ENCODE measurements at places on chromosomes 11 and 22.

GRCh38 chr11:75532200-75533048 lies 6.7 kb upstream of the GDPD5 start:
- DNase-seq, result peak; percentile 33

GRCh38 chr11:93536101-93536861 lies 6.9 kb downstream of the SMCO4 start:
- no peak for DNase-seq

GRCh38 chr11:16356761-16357393 lies 531 bp upstream of the SOX6 start:
- no peak for DNase-seq

GRCh38 chr11:13717331-13717730 lies 48.9 kb downstream of the FAR1 start:
- peak; percentile 25 for DNase-seq

GRCh38 chr11:26985943-26986342 lies 8.0 kb upstream of the FIBIN start:
- no peak for DNase-seq

DNA sequence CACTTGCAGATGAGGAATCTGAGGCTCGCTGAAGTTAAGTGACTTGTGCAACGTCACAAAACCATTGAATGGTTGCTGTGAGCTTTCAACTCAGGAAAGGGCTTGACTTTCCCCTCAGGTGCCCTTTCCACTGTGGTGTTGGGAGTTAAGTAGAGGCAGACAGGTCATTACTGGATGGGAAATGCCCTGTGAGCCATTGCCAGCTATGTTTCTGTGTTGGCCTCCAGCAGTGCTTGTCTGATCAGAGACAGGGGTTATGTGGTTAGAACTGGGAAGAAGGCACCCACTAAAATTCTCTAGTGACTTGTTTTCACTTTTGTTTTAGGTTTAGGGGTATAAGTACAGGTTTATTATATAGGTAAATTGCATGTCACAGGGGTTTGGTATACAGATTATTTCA lies 96.6 kb downstream of the FDX1 start:
- DNase-seq, result no peak

- no peak for DNase-seq
Observed at GRCh38 chr11:115691030-115691429, 186.8 kb upstream of the CADM1 start.

DNA sequence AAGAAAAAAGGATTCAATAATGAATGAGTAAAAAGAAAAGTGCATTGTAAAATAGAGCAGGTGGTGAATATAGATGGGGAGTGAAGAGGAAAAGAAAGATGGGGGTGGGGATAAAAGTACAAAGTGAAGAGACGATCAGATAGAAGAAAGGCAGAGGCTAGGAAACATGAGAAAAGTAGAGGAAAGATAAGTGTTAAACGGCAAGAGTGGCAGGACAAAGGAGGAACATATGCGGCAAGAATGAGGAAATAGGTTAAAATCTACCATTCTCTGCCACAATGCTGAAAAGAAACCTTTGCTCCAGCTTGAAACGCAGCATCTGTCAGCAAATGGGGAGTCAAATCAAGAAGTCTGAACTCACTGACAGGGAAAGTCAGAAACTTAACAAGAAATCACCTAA lies 6.8 kb downstream of the FUT4 start:
- no peak for DNase-seq

GRCh38 chr11:797296-798092 lies 587 bp downstream of the SLC25A22 start:
- DNase-seq, result peak; percentile 81

DNA sequence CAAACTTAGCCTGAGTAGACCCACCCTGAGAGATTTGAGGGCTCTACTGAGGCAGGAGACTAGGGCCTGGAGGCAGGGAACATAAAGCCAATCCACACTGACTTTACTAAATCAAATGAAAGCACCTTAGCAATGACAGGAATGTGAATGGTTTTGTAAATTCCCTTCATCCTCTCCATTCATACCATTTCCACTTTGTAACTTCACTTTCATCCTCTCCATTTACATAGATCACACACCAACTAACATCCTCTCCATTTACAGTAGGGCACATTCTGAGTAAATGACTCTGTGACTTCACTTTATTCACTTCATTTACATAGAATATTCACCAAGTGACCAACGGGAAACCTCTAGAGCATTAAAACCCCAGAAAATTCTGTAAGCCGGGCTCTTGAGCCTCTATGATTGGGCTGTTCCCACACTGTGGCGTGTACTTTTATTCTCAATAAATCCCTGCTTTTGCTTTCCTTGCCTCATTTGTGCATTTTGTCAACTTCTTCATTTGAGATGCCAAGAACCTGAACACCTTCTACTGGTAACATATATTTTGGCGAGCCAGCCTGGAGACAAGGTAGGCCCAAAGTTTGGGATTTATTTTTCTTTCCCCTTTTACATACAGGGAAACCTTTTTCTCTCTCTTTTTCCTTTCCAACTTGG lies 82.9 kb downstream of the PIWIL4 start:
- no peak for DNase-seq

- DNase-seq, result no peak
Observed at GRCh38 chr11:120063686-120064340, 74.1 kb downstream of the TRIM29 start.

GRCh38 chr11:34633640-34633989 lies 12.7 kb downstream of the EHF start:
- no peak for DNase-seq

DNA sequence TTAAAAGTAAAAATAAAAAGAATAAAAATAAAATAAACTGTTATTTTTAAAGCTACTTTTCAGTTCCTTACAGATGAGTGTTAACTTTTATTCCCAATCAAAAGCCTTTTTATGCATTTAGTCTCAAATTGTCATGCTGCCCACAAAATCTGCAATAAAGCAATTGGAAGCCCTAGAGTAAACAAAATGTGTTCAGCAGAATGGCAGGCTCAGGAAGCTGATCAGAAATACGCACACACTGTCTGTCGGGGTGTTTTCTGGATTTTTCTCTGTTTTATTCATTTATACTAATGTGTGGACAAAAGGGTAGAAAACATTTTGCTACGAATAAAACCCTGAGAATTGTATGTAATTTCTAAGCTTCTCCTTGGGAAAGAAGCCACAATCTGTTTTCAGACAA lies 162.8 kb downstream of the RCN1 start:
- DNase-seq, result no peak

GRCh38 chr11:134755535-134755934 lies 343.5 kb upstream of the B3GAT1 start:
- DNase-seq, result no peak

GRCh38 chr11:940496-941135 lies 14.9 kb downstream of the AP2A2 start:
- DNase-seq, result no peak

GRCh38 chr11:81005595-81005994 lies 1564.8 kb upstream of the TENM4 start:
- peak; percentile 95 for DNase-seq

- DNase-seq, result no peak
Observed at GRCh38 chr22:49431551-49431950, 396.1 kb downstream of the BRD1 start.

DNA sequence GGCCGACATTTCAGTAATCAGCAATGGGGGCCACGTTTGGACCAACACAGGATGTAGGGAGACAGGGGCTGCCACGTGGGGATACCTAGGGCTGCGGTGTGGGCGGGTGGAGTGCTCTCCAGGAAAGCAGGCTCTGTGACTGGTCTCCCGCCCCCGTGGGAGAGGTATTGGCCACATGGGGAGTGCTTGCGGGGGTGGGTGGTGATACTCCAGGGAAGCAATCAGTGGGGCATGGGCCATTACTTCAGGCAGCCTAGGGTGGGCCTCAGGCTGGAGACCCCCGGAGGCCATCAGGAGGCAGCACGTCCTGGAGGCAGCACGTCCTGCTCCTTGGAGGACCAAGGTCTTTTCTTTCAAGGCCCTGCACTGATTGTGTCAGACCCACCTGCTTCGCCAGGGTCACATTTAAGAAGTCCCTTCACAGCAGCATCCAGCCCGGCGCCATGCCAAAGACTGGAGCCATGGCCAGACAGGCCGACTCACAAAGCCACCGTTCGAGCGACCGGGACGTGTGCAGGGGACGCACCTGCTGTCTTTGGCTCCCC lies 3.0 kb upstream of the MUC2 start:
- DNase-seq, result no peak

DNA sequence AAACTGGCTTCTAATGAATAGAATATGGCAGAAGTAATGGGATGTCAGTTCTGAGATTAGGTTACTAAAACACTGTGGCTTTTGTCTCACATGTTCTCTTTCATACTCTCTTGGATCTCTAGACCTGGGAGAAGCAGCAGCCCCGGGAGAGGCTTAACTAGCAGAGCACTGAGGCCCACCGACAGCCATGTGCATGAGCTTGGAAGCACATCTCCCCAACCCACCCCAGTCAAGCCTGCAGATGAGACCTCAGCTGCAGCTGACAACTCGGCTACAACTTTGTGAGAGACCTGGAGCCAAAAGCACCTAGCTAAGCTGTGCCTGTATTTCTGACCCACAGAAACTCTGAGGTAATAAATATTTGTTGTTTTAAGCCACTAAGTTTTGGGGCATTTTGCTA lies 100.8 kb downstream of the TRIM29 start:
- no peak for DNase-seq

- peak; percentile 19 for DNase-seq
Observed at GRCh38 chr11:128240546-128240945, 346.8 kb downstream of the ETS1 start.

DNA sequence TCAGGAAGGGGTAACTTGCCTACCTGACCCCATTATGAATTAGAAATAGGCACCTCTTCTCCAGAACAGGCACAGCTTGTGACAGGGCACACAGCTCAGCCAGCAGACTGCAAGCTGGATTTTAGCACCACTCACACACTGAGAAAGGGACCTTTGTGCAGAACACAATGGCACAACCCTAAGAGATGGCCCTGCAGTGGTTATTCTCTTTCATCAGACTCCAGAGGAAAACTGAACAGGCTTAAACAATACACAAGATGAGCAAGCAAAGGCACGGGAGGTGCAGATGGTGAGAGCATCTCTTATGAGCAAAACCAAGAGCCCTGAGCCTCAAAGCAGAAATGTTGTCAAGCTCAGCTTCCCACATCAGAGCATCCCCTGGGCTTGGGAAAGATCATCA lies 93.8 kb upstream of the LRRC55 start:
- DNase-seq, result no peak

DNA sequence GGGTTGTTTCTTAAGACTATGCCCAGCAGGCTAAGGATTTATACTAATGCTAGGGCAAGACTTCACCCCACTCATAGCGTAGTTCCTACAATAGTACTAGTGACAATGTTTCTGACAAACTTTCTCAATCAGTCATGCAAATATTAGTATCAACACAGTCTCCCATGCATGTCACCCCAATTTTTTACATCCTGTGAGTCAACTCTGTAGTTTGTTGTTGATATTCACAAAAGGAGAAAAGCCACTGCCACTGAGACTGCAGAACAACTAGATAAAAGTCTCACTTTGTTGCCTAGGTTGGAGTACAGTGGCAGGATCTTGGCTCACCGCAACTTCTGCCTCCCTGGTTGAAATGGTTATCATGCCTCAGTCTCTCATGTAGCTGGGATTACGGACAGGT lies 155.2 kb downstream of the RBFOX2 start:
- DNase-seq, result no peak

GRCh38 chr11:43942662-43943371 lies 380 bp downstream of the C11orf96 start:
- DNase-seq, result no peak

DNA sequence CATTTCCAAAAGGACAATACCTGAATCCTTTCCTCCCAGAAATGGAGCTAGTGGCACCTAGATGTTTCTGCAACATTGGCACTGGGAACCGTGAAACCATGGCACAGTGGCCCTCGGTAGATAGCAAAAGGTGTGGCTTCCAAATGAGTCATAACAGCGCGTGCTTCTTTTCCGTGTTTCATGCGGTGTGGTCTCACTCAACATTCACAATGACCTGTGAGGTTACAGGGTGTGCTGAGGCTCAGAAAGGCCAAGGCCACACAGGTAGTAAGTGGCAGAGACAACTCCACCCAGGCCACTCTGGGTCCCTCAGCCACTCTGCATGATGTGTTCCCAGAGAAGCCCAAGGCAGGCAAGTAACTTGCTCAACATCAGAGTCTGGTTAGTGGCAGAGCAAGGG lies 67.4 kb downstream of the TP53I11 start:
- DNase-seq, result no peak

- DNase-seq, result no peak
Observed at GRCh38 chr11:111386611-111387150, 7.6 kb upstream of the POU2AF1 start.

DNA sequence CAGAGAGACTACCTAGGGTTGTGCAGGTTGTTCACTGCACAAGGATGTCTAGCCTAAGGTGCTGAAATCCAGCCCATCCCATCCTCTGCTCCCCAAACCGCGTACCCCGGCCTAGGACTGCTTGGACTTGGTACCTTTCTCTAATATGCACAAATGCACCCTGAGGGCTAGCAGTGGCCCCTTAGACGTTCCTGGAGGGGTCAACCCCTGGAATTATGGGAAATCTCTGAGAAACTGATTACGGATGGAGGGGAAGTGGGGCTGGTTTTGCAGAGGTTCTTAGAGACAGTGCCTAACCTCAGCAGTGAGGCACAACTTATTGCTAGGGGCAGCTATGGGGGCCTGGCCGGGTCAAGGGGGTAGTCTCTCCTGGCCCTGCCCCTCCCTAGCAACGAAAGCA lies 2.5 kb downstream of the C11orf68 start:
- no peak for DNase-seq

- DNase-seq, result no peak
Observed at GRCh38 chr11:126079621-126080124, 17.0 kb upstream of the CDON start.

- no peak for DNase-seq
Observed at GRCh38 chr11:75161506-75162095, 10.7 kb downstream of the SLCO2B1 start.

DNA sequence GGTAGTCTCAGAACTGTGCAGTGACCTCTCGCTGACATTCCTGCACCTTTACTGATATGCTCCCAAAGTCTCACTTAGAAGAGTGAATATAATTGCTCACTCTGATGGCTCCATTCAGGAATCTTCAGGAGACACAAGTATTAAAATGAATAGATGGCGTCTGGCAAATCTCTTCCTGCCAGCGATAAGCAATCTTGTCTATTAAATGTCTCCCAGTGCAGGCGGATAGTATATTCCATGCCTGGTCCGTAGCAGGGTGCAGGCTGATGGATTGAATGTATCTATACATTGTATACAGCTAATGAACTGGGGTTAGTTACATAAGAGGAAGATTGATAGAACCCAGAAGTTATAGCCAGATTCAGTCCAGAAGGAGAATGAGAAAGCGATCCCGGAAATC lies 575.3 kb downstream of the NTM start:
- DNase-seq, result no peak
